ENCODE measurements at places on chromosomes 16 and 17. TPM values are rescaled to one million over a fixed set of nuclear protein-coding genes. Genes with fewer than 3 reads are reported as not detected.

GRCh38 chr17:633133-633532 is 81.5 kb downstream of the VPS53 start:
- DNase-seq = no peak

The LGALS9C gene
- total RNA-seq = 3.6 TPM

DNA sequence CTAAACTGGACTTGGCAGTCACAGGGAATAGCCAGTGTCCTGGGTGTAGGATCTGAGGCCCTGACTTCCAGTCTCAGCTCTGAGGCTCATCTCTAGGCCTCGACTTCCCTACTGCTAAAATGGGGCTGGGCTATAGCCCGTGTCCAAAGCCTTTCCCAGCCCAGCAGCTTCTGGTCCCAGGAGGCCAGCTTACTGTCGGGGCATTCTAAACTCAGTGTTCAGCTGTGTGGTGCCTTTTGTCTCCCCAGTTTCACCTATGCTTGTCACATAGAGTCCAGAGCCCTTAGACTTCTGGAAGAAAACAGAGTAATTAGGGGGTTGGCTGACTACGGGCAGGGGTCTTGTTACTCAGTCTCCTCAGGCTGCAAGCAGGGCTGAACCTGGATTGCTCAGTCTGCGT is 94.8 kb downstream of the WSCD1 start:
- DNase-seq = no peak

DNA sequence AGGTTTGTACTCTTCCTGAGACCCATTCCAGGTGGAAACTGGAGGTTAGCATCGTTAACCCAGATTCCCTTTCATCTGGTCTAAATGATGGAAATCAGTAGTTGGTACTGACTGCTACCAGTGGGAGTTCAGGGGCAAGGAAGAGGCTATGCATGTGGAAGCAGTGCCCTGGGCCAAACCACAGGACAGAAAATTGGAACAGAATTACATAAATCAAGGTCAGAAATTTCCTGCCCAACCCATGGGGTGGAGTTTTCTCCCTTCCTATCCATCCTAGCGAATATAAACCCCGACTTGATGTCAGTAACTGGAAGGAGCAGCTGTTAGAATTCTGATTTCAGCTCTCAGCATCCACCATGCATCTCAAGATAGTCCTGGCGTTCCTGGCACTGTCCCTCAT is at the start of gene AOC2:
AOC2 (plus strand) TSS at position 310 of the 400 bp plus-strand sequence; CDS start at position 357, 47 bp downstream.
- no peak for DNase-seq

DNA sequence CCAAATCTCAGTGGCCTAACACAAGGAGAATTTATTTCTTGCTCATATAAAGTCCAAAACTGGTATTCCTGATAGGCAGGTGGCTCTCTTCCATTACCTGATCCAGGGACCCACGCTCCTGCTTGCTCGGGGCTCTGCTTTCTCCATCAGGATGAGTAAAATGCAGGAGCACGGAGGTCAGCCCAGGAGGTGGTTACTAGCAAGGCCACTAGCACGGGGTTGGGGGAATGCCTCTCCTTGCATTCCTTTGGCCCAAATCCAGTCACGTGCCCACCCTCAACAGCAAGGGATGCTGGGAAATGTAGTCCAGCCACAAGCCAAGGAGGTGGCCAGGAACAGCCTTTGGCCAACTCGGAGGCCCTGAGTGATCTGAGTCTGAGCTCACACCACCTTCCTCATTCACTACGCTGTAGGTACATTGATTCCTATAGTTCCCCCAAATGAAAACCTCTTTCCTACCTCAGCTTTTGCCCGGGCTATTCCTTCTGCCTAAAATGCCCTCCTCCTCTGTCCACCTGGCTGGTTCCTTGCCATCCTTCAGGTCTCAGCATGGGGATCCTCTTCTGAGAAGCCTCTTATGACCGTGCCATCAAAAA is 38.3 kb upstream of the HAPSTR1 start:
- DNase-seq = peak; percentile 27

The CA5A gene
- not detected for total RNA-seq

DNA sequence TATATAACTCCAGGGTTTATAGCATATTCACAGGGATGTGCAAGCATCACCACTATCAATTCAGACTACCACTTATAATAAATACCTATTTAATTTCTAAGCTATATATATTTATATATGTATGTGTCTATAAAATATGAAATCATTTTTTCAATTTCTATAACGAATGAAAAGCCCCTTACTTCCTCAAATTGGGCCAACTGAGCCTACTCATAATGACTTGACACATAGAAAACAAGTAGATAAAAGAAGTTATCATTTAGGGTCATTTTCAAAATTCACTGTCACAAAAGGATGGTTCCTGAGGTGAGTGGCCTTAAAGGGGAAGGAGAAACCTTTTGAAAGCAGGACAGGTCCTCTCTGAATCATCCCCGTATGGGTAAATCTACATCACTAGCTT is 114.1 kb downstream of the ADCY9 start:
- DNase-seq = no peak

DNA sequence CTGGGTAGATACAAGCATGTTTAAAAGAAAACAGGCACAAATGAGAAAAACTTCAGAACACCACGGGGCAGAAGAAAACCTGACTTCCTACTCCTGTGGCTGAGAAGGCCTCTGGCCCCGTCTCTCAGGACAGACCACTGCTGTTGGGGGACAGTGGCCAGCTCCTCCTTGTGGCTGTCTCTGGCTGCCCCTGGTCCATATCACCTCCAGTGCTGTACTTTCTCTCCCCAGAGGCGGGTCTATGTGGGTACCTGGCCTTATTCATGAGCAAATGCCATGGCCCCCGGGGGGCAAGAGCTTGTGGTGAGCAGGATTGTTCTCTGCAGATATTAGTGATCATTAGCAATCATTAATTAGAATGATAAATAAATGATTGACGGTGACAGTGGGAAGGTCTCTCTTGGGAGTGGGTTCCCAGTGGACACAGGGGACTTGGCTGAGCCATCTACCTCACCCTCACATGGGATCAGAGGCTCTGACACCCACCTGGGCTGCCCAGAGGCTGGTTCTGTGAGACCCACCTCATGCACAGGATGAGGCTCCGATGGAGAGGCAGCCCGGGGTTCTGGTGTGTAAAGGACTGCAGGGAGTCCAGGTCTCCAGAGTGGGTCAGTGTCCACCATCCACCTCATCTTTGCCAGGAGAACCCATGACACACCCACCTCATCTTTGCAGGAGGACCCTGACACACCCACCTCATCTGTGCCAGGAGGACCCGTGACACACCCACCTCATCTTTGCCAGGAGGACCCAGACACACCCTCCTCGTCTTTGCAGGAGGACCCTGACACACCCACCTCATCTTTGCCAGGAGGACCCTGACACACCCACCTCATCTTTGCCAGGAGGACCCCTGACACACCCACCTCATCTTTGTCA is 30.6 kb upstream of the CBFA2T3 start:
- no peak for DNase-seq

The SLC6A2 gene
- total RNA-seq = not detected

The ZNF287 gene
- total RNA-seq = 7.4 TPM

DNA sequence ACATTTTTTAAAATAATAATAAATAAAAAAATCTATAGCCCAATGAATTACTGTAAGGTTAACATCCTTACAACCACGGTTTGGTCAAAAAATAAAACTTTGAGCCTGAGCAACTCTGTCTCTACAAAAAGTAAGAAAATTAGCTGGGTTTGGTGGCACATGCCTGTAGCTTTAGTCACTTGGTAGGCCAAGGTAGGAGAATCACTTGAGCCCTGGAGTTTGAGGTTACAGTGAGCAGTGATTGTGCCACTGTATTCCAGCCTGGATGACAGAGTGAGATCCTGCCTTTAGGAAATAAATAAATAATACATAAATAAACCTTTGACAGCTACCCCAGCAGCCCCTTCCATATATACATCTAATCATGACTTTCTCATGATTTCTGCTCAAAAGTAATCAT is 26.9 kb upstream of the PHAF1 start:
- DNase-seq = no peak

DNA sequence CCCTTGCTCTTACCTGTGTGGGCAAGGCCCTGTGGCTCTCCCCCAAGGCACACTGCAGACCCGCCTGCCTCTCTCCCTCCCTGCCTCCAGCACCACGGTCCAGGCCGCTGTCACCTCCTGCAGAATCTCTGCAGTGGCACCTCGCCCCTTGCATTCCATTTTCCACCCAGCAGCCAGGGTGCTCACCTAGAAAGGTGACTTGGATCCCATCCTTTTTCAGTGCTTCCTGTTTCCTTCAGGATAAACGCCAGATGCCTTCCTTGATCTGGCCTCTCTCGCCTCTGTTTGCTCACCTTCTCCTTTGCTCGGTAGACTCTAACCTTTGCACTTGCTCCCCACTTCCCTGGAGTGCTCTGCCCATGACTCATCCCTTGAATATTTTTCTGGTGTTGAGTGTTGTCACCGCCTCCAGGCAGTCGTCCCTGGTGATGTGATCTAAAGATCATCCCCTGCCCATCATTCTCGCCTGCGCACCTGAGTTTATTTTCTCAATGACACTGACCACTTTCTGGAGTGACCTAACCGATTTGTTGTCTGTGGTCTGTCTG is 79.2 kb upstream of the LGALS9 start:
- DNase-seq = no peak

DNA sequence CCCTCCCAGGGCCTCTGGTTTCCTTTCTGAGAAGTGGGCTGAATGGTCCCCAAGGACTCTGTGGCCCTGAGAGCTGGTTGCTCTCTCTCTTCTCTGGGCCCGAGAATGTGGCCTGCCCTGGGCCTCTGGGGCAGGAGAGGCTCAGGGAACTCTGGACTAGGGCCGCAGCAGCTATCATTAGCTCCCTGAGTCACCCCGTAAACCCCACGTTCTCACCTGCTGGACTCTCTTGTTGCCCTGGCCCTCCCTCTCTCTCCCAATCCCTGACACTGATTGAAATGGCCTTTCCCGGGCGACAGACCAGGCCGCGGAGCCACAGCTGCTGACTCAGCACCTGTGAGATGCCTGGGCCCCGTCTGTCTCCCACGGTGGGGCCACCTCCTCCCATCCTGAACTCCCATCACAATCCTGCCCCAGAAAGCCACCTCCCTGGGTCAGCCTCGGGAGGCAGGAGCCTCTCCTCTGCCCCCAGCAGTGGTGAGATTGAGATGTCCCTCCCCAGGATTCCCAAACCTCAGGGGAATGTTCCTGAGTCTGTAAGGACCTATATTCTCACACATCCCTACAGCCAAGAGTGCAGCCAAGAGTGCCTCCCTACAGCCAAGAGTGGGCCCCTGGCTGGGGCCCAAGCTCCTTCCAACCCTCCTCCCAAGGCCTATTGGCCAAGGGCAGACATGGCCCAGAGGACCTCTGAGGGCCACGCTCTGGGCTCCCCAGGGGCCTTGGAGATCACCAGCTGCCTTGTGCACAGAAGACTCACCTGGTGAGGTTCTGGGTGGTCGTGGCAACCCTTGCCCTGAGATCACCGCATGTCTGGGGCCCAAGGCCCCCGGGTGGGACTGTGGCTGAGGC is 470 bp downstream of the TRPV3 start:
- DNase-seq = no peak

DNA sequence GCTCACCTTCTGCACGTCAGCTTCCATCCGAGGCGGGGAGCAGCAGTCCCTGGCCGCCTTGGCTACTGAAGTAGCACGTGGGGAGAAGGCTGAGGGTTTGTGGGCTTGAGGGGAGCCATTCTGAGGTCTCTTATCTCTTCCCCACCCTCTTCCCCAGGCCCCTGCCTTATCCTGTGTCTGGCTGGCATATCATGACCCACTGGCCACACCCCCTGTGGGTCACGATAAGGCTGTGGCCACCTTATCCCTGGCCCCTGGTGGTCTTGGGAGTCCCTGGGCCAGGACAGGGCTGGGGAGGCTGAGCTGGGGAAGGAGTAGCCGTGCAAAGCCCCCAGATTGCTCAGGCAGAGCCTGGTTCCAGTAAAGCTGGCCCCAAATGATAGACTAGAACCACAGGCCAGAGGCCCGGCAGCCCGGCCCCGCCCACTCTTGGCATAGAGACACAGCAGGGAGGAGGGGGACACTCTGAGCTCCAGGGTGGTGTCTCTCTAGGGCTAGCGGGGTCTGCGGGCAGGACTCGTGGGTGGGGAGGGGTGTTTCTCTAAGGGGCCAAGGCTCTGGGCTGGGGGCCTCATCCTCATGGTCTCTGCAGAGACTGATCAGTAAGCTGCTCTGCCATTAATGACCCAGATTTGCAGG is 7.6 kb downstream of the SPNS2 start:
- DNase-seq = no peak

GRCh38 chr16:28879261-28879840 is 1.1 kb downstream of the ATP2A1 start:
- no peak for DNase-seq
